ENCODE measurements at places on chromosomes 12 and 14. TPM values are rescaled to one million over a fixed set of nuclear protein-coding genes. Genes with fewer than 3 reads are reported as not detected.
A peak's percentile ranks its signal among the peaks of the same experiment; 100 is the strongest.

DNA sequence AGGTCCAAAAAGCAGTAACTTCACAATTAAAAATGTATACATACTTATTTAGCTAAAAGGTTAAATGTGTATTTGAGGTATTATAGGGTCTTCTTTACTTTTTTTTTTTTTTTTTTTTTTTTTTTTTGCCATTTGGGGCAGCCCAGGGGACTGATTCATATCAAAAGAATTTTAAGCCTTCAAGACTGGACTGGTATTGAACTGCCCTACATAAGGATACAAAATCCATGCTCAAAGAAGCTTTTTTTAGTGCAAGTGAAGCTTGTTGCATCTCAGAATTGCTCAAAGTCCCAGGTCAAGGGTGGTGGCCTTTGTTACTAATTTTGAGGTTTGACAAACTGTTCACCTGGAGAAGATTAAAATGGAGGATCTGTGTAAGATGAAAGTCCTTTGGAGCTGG, 124.0 kb downstream of the APAF1 start:
- DNase-seq: peak; percentile 18

GRCh38 chr12:130920723-130921381, 32.9 kb upstream of the ADGRD1 start:
- DNase-seq: peak; percentile 32

Gene CLEC1B
- total RNA-seq: not detected

Gene TRIM9
- total RNA-seq: 0.26 TPM

Gene SYNE3
- total RNA-seq: 5.3 TPM

Gene GPR132
- 0.13 TPM for total RNA-seq
